NCI-H774 (cell line): ENCODE measurements at places on chromosomes 12 and 14.
A peak's percentile ranks its signal among the peaks of the same experiment; 100 is the strongest.

GRCh38 chr12:46438719-46439319, 66.2 kb upstream of the SLC38A2 start:
- no peak for DNase-seq

- no peak for DNase-seq
Measured at GRCh38 chr12:25364529-25365339, 114.0 kb upstream of the KRAS start.

DNA sequence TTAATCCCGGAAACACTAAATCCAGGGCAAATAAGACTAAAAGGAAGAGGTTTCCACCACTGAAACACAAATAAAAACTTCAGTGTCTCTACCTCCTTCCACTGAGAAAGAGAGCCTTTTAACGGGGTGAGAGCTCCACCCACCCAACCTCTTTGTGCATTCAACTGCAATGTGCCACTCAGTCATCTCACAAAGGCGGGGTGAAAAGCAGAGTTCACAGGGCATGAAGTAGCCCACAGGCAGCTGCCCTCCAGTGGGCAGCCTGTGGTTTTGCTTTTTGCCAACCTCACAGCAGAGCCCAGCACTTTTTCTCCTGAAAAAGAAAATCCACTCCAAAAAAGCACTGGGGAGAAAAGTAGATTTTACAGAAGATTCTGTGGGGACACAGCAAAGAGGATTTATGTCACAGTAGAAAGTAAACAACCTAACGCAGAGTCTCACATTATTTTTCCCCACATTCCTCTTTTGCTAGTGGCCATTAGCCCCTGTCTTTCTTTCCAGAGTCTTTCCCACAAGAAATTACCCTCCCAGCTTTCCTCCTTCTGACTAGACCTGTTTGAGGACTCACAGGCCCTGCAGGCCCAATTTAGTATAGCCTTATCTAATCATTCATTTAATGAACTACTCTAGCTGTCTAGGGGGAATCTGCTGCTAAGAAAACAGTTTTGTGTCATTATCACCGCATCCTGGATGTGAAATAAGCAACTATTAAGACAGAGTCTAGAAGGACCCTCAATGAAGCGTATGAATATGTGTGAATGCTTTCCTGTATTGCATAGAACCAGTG, 753.8 kb upstream of the FOXG1 start:
- no peak for DNase-seq

GRCh38 chr12:122244565-122245371, 18.9 kb upstream of the DIABLO start:
- no peak for DNase-seq

- no peak for DNase-seq
Measured at GRCh38 chr12:76595056-76595455, 35.5 kb upstream of the OSBPL8 start.

DNA sequence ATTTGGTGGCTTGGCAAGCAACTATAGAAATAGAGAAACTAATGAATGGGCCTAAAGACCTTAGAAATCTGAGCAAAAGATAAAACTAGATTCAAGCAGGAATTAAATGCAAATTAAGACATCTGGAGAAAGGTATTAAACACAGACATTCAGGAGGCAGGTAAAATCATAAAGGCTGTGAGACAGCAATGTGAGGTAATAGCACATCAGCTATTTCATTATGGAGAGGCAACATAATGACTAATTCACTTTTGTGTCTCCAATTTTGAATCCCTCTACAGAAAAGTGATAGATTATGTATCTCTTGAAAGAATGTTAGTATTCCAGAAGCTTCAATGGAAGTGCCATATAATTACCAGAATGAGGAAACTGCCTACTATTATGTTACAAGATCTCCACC, 175.9 kb upstream of the LRIG3 start:
- no peak for DNase-seq

DNA sequence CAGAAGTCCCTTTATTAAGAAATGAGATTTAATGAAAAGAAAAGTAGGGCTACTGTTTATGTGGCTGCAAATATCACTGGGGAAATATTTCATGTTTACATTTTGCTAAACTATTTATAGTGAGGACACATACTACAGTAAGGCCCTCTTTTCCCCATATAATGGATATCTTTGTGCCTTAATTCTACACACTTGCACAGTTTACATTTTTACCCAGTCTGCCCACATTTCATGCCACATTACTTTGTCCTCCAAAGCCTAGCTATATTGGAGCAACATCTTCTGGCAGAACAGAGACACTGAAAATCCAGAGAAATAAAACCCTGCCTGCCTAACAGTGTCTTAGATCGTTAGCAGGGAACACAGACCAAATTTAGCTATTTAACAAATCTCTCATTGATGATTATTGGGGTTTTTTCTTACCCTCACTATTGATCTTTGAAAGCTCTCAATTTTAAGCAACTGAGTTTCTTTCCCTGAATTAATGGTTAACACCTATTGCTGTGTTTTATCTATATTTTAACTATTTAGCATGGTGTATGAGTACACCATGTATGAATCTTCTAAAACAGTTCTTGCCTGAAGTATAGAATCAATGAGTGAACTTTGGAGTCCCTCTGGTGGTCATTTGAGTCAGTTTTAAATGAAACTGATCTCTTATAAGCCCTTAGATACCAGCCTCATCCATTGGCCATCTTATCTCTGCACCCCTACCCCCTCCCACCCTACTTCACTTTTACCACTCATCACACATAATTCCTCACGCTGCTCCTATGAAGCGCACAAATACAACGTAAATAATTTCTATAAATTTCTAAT, 170.2 kb downstream of the BCAT1 start:
- peak; percentile 36 for DNase-seq

DNA sequence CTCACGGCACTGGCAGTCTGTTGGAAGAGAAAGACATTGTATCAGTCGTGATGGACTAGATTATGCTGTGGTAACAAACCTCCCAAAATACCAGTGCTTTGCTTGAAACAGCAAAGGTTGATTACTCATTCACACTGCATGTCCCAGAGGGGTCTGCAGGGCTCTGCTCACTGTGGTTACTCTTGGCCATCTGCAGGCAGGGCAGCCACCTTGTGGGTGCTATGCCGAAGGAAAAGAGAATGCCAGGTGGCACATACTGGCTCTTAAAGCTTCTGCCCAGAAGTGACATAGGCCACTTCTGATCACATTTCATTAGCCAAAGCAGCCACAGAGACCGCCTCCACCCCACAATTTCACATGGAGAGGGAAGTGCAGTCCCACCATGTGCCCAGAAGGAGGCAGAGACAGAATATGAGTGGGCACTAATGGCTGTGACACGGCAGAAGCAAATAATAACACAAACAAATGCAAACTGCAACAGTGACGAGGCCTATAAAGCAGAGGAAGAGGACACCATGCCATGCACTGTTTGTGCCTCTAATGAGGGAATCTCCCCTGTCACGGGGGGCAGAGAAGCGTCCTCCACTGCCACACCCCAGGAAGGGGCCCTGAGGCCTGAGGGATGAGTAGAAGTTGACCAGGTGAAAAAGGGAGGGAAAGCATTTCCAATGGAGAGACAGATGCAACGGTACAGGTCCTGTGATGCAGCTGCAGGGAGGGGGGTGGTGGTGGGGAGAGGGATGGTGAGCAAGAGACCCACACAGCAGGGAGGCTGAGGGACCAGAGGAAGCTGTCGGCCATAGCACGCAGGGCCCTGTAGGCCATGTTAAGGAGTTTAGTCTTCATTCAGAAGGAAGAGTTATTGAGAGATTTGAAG, 51.7 kb upstream of the KICS2 start:
- no peak for DNase-seq

GRCh38 chr12:124438437-124439056, 128.9 kb downstream of the NCOR2 start:
- DNase-seq = no peak

GRCh38 chr12:106982229-106982628, 4.7 kb downstream of the MTERF2 start:
- DNase-seq = no peak

- DNase-seq = no peak
Measured at GRCh38 chr12:99455350-99456035, 192.1 kb upstream of the GARIN6 start.

DNA sequence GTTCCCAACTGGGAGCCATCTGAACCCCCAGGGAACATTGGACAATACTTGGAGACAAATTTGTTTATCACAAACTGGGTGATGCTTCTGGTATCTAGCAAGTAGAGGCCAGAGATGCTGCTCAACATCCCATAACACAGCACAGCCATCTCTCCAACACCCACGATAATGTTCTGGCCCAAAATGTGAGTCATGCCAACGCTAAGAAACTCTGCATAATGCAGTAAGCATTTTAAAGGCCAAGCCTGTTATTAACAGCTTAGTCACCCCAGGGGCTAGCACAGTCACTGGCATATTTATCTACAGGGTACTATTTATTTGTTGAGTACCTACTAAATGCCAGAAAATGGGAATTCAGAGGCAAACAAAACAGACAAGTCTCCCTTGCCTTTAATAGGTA, 873.1 kb upstream of the TMEM132C start:
- no peak for DNase-seq

DNA sequence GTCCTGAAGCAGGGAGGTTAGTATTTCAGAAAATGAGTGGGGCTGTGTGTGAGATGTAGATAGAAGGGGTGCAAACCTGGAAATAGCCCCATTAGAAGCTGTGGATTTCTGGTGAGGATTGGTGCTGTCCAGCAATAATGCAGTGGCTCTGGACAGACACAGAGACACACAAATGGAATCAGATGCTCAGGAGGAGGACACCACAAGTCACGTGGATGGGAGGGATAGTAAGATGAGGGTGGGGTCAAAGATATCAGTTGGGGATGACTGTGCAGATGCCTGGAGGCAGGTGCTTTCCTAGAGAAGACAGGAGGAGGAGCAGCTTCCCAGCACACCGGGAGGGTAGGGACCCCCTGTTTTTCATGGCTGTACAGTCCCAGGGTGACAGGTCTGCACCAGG, 136.5 kb downstream of the PLXNC1 start:
- no peak for DNase-seq

DNA sequence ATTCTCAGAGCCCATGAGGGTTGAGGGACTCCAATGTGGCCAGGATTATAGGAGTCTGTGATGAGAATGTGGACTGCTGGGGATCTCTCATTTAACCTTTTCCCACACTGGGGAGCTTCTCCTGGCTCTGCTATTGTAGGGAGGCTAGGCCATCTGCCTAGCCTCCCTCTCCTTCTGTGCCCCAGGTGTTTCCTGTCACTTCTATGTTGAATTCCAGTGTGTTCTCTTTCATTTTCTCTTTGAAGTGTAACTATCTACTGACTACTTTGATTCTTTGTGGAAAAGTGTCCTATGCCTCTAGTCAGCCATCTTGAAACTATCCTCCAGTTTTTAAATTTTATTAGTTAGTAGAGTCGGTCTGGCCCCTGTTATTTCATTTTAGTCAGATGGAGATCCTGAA, 53.4 kb upstream of the ABCD2 start:
- DNase-seq = no peak

DNA sequence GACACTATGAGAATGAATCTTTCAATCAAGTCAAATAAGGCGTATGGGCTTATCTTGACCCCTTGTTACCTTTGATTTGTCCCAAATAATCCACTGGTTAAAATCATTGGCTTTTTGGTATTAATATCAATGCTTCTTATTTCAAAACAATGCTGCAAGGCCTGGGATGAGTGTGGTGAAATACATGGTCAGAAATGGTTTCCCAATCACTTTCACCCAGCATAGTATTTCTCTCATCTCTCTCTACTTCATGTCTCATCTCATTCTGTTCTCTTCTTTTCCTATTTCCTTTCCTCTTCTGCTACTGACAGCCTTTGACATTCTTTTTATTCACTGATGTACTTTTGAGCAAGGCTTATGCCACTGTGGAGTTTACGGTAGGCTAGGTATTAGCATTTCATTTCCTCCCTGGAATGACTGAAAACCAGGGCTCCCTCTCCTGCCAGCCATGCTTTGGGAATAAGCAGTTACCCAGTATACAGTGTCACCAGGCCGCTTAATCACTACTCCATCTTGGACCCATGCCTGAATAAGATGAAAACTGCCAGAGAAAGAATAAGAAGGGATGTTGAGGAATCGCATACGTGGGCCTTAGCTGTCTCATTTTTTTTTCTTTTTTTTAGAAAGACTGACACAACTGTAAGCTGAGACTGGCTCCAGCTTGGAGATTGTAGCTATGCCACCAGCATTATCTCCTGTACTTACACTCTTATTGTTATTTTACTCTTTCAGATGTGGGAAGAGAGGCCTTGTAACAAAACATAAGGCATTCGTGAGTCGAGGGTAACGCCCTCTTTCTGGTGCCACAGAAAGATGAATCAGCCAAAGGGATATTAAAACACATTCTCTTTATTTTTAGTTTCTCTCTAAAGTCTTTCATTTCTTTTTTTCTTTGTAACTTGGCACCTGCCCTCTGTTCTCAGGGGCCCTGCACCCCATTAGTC, 53.5 kb downstream of the IGF1 start:
- DNase-seq = no peak

DNA sequence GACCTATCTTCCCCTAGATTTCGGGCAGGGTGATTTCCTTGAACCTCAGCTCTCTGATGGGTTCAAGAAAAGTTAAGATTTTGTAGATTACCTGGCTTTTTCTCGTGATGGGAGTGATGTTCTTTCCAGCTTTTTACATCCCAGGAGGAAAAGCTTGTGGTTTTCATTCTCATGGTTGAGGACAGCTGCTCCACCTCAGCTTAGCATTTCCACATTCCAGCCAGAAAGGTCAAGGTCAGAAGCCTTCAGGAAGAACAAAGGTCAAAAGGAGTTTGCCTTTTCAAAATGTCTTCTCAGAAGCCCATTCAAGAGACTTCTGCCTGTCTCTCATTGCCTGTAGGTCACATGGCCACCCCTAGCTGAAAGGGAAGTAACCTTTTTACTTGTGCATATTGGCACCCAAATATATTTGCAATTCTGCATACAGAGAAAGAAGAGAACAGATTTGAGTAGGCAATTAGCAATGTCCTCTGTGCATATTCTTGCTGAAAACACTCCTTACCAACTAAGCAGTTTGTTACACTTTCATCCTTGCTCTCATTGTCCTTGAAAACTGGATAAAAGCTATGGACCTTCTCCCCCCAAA, 6.6 kb upstream of the ADGRD1 start:
- no peak for DNase-seq

- no peak for DNase-seq
Measured at GRCh38 chr12:21934173-21934572, 7.1 kb downstream of the ABCC9 start.

DNA sequence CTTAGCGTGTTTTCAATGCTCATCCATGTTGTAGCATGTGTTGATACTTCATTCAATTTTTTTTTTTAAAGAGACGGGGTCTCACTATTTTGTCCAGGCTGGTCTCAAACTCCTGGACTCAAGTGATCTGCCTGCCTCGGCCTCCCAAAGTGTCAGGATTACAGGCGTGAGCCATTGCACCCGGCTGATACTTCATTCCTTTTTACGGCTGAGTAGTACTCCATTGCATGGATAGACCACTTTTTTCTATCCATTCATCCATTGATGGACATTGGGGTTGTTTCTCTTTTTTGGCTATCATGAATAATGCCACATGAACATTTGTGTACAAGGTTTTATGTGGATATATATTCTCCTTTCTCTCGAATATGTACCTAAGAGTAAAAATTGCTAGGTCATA, 1.2 kb downstream of the P2RX7 start:
- DNase-seq = no peak
